Lung (tissue), 17 donors: ENCODE measurements at places on chromosomes 12 and 14.

GRCh38 chr14:68955164-68955850 is 23.8 kb downstream of the ACTN1 start:
- DNase-seq, result peak; percentile 62

DNA sequence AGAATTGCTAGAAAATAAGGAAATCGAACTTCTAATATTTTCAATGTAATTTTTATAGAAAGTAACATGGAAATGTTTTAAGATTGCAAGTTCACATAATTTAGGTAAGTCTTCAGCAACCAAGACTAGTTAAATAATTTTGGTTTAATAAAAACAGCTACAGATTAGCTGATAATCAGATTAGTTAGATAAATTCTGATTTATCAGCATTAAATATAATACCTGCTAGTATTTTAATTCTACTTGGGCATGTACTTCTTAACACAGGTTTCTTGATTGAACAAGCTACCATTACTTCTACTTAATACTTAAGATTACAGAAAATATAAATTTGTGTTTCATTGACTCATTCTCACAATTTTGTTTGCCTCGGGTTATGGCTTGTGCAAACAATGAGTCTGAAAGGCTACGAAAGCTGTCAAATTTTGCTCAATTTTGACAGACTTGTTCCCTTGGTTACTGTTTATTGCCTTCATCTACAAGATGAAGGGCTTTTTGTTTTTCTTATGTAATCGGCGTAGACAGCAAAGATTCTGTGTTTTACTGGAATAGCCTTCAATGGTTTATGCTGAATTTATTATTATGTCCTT is 116.1 kb upstream of the NUDT4 start:
- DNase-seq, result no peak

DNA sequence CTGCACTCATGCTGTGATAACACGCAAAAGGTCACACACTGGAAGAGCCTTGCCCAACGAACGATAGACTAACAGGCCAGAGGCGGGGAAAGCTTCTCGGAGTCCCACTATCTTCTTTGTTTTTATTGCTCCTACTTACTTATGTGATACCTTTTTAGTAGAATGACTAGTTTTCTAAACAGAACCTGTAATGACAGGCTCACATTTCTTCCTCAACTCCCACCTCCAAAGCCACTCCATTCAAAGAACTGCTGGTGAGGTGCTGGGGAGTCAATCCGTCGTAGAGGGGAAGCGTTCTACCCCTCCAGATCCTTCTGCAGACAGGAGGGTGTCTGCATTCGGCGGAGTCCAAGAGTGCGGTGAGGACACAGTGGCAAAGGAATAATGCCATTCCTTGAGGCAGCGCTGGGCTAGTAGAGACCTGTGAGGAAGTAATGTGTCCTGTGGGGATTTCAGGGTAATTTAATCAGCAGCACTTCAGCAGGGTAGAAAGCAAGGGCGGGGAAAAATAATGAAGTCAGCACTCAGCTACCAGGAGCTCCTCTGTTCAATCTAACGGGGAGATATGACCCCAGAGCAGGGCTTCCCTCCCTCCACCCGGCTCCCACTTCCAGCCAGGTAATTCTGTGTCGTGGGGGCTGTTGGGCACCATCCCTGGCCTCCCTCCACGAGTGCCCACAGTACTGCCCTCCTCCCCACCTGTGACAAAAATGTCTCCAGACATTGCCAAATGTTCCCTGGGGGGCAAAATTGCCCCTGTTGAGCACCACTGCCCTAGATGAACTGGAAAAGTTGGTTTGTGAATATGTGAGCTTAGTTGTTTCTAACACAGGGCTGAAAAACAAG is 25.2 kb downstream of the SPRING1 start:
- no peak for DNase-seq

GRCh38 chr12:58378028-58378427 is 436.7 kb downstream of the ATP23 start:
- DNase-seq, result no peak

GRCh38 chr14:86404989-86405649 is 875.2 kb downstream of the FLRT2 start:
- DNase-seq, result peak; percentile 13

DNA sequence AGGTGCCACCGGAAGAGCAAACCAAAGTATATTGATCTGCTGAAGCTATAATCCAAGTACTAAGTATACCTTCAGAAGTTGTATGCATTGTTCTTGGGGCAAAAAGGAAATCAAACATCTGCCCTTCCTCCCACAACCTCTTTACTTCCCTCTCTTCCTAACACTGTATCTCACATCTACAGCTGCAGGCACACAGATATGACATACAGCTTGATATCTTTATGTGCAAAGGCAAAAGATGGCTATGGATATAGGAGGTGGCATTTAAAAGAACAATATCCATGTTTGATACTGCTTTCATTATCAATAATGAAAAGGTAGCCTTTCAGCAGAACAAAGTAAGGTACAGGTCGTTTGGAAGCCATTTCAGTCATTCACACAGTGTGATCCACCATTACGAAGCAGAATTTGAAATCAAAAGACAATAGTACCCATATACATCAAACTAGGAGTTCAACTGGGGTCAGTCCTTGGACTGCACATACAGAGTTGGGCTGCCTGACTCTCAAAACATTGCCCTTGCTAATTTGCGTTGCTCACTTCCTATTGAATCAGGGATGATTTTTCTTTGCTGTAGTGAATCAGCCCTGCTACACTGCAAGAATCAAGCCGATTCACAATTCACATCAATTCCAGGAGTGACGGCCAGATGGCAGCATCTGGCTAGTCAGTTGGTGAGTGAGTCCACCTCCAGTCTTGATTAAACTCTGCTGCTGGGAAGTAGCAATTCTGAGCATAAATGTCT is 8.9 kb downstream of the ANG start:
- DNase-seq, result peak; percentile 69

DNA sequence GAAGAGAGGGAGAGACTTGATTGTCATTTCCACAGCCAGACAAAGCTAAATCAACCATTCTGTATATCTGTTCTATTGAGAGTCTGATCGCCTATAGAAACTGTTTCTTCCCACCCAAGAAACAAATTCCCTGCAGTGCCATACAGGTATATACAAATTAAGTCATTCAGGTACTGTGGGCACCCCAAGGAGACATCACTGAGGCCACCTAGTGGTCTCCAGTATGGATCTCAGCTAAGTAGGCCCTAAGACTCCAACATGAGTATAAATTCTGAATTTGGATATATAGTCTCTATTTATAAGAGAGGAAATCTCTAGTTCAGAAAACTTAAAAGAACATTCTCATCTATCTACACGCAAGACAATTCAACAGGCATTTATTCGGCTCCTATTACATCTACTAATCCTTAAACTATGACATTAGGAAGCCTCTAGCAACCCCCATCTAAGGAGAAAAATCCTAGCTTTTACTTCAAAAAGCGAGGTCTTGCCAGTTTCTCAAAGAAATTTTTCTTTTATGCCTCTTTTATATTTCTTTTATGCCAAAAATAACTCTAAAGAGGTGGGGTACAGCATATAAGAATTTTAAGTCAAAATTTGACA is 62.6 kb downstream of the DCAF5 start:
- DNase-seq, result peak; percentile 55
